T-helper 2 cell treated with Interferon-gamma antibody and Interleukin-4, amounts not matched to agents 5 μg/mL and 100 μg/mL, for 36 hours (primary cell): ENCODE measurements at places on chromosomes 2 and 18.

DNA sequence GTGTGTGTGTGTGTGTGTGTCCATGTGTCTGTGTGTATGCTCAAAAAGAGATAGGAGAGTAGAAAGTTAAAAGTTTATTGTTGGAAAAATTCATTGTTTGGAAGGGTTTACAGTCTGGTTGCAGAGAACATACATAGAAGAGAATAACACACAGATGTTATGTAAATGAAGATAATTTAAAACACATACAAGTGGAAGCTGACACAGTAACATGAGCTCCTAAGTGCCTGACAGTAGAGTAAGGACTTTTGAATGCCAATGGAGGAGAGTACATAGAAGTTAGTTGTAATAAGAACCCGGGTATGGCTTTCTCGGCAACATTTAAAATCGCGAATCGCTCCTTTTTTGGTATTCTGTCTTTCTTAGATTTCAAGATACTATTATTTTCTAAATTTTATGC lies 137.0 kb upstream of the FANCL start:
- H3K4me1 ChIP-seq = no peaks in the 10 kb centered on the region
- H3K27ac ChIP-seq = no peak overlapping the region
- no peaks in the 10 kb centered on the region for H3K27me3 ChIP-seq
- no peak overlapping the region for H3K4me3 ChIP-seq
- no peak for DNase-seq
- H3K36me3 ChIP-seq = no peaks in the 10 kb centered on the region

GRCh38 chr2:166773308-166773949 lies 114.9 kb upstream of the XIRP2 start:
- H3K36me3 ChIP-seq = no peaks in the 10 kb centered on the region
- no peak overlapping the region for H3K4me3 ChIP-seq
- H3K27me3 ChIP-seq = no peaks in the 10 kb centered on the region
- no peak for DNase-seq

- H3K27ac ChIP-seq = no peak overlapping the region
- H3K36me3 ChIP-seq = no peaks in the 10 kb centered on the region
- DNase-seq = no peak
- peaks cover 82% of the 10 kb centered on the region for H3K27me3 ChIP-seq
Measured at GRCh38 chr18:25349926-25350487, 2.0 kb downstream of the ZNF521 start.

- H3K27ac ChIP-seq = no peak overlapping the region
- H3K27me3 ChIP-seq = peaks cover 3% of the 10 kb centered on the region
- H3K4me3 ChIP-seq = no peak overlapping the region
- no peaks in the 10 kb centered on the region for H3K4me1 ChIP-seq
Measured at GRCh38 chr2:149468636-149469035, 118.9 kb downstream of the MMADHC start.

GRCh38 chr2:126476691-126477090 lies 179.3 kb upstream of the GYPC start:
- no peak overlapping the region for H3K27ac ChIP-seq
- DNase-seq = no peak
- no peak overlapping the region for H3K4me3 ChIP-seq
- H3K36me3 ChIP-seq = no peaks in the 10 kb centered on the region
- no peaks in the 10 kb centered on the region for H3K27me3 ChIP-seq
- no peaks in the 10 kb centered on the region for H3K4me1 ChIP-seq

GRCh38 chr2:35688309-35688708 lies 667.3 kb upstream of the CRIM1 start:
- DNase-seq = no peak
- H3K4me1 ChIP-seq = no peaks in the 10 kb centered on the region
- H3K36me3 ChIP-seq = no peaks in the 10 kb centered on the region
- H3K27me3 ChIP-seq = no peaks in the 10 kb centered on the region

DNA sequence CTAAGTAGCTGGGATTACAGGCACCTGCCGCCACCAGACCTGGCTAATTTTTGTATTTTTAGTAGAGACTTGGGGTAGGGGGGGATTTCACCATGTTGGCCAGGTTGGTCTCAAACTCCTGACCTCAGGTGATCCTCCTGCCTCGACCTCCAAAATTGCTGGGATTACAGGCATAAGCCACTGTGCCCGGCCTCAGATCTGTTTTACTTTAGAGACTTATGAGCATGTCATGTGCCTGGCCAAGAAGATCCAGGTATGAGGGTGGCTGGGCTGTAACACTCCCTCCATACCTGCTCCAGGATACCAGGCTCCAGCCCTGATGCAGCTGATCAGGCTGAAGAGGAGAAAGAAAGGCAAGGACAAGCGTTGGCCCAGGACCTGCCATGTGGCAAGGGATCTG lies 125.0 kb downstream of the LPIN1 start:
- no peak overlapping the region for H3K27ac ChIP-seq
- H3K4me3 ChIP-seq = no peak overlapping the region
- H3K4me1 ChIP-seq = no peaks in the 10 kb centered on the region
- peaks cover 20% of the 10 kb centered on the region for H3K27me3 ChIP-seq
- DNase-seq = no peak

- peaks cover 37% of the 10 kb centered on the region for H3K4me1 ChIP-seq
- no peak for DNase-seq
- peaks cover 2% of the 10 kb centered on the region for H3K36me3 ChIP-seq
- peak overlapping the region; percentile 58 for H3K27ac ChIP-seq
- H3K4me3 ChIP-seq = peak overlapping the region; percentile 57
- no peaks in the 10 kb centered on the region for H3K27me3 ChIP-seq
Measured at GRCh38 chr2:42141687-42142546, 27.2 kb upstream of the EML4 start.

- H3K36me3 ChIP-seq = peaks cover 6% of the 10 kb centered on the region
- H3K4me1 ChIP-seq = peaks cover 20% of the 10 kb centered on the region
- H3K27ac ChIP-seq = no peak overlapping the region
- no peak overlapping the region for H3K4me3 ChIP-seq
- no peak for DNase-seq
Measured at GRCh38 chr2:239307921-239308613, 92.8 kb downstream of the HDAC4 start.

DNA sequence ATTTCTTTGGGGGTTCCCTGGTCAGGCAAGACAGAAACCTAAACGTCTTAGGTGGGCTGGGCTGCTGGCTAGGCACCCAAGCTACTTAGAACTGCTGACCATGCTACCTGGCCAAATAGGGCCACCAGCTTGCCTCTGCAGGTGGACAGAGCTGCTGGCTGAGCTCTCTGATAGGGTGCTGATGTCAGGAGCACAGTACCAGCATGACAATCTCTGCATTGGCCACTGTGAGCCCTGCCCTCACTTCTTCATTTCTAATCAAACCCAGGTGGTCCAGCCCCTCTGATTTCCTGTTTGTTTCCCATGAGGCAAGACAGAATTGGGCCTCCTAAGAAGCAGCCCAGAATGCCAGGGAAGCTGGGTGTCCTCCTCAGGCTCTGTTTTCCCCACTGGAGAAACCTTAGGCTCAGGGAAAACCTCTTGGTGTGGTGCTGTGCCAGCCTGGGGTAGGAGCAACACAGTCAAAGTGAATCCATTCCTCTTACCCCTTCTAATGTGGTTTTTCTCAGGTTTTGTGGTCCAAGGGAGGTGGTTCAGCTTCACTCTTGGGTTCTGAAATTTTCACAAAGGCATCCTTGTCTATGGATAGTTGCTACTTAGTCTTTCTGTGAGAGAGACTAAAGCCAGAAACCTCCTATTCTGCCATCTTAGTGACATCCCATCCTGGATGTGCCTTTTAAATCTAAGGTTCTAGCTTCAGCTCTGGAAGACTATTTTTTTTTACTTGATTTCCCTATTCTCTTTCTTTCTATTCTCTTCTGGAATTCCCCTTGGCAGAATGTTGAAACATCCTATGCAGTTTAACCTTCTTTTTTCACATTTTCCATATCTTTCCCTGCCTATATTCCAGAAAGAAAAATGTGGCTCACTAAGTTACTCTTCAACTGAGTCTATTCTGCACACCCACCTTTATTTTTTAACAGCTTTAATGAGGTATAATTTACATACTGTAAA lies 15.2 kb downstream of the SP100 start:
- H3K27me3 ChIP-seq = no peaks in the 10 kb centered on the region
- DNase-seq = no peak
- peak overlapping the region; percentile 50 for H3K4me3 ChIP-seq

- peak overlapping the region; percentile 99 for H3K4me3 ChIP-seq
- no peaks in the 10 kb centered on the region for H3K27me3 ChIP-seq
- peaks cover 51% of the 10 kb centered on the region for H3K36me3 ChIP-seq
- peak; percentile 29 for DNase-seq
Measured at GRCh38 chr2:96265349-96265839, 403 bp downstream of the TMEM127 start.

- H3K27ac ChIP-seq = no peak overlapping the region
- no peak for DNase-seq
- H3K4me1 ChIP-seq = no peaks in the 10 kb centered on the region
- no peaks in the 10 kb centered on the region for H3K36me3 ChIP-seq
- no peak overlapping the region for H3K4me3 ChIP-seq
- no peaks in the 10 kb centered on the region for H3K27me3 ChIP-seq
Measured at GRCh38 chr2:2871480-2872308, 505.9 kb downstream of the EIPR1 start.

DNA sequence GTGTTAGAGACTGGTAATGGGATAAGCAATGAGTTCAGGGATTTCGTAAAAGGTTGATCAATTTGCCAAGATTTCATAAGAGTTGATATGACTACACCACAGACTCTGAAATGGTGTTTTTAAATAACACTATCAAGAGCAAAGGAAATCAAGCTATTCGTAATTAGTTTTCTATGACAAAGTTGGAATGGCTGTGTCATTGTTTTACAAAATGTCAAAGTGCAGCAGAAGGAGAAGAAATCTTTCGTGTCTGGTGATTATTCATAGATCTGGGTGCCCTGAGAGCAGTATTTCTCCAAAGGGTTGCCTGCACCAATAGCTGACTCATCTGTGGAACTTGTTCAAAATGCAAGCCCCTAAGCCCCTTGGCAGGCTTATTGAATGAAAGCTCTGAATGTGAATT lies 70.1 kb downstream of the NABP1 start:
- no peak overlapping the region for H3K27ac ChIP-seq
- peaks cover 25% of the 10 kb centered on the region for H3K27me3 ChIP-seq
- no peaks in the 10 kb centered on the region for H3K36me3 ChIP-seq
- H3K4me3 ChIP-seq = no peak overlapping the region
- H3K4me1 ChIP-seq = peaks cover 8% of the 10 kb centered on the region
- DNase-seq = no peak

DNA sequence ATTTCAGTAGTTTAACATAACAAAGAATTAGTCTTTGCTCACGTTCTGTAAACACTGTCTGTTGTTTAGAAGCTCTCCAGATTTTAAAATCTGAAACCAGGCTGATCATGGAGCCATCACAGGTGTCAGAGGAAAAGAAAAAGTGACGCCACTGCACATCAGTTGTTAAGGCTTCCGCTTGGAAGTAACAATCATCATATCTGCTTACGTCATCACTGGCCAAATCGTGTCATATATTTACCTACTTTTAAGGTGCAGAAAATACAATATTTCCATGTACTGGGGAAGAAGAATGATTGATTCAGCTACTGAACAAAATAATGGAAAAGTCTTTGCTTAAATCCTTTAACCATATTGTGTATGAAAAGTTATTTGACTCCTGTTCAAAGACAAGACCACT lies 382.6 kb upstream of the MC4R start:
- DNase-seq = no peak
- H3K4me3 ChIP-seq = no peak overlapping the region
- no peaks in the 10 kb centered on the region for H3K27me3 ChIP-seq
- H3K27ac ChIP-seq = no peak overlapping the region

DNA sequence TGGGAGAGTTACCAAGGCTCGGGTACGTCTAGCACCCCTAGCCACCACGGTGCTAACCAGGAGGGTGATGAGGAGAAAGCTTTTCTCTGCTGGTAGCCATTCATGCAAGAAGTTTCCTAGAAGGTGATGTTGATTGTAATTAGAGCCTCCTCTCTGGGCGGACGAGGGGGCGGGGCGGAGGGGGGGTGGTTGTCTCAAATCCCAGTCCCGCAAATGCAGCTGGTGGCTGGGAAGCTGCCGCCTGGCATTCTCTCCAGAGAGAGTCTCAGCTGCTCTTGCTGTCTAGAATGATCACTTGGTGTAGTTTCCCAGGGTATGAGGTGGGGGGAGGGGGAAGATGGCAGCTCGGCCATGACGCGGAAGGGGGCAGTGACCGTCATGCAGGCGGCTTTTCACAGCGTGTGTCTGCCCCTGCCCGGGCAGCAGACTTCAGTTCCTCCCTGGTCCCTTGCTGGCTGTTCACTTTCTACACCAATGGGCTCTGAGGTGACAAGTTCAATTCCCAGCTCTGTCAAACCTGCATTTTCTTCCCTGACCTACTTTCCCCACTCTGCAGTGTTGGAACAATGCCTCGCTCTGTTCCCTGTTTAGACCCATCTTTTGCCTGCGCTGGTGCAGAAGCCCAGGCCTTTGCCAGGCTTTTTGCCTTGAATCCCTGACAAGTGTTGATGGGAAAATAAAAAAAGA lies 61.5 kb upstream of the KLF7 start:
- DNase-seq = no peak
- peaks cover 55% of the 10 kb centered on the region for H3K4me1 ChIP-seq
- peak overlapping the region; percentile 8 for H3K27ac ChIP-seq
- H3K36me3 ChIP-seq = no peaks in the 10 kb centered on the region
- H3K27me3 ChIP-seq = no peaks in the 10 kb centered on the region
- no peak overlapping the region for H3K4me3 ChIP-seq

- H3K4me1 ChIP-seq = peaks cover 9% of the 10 kb centered on the region
- H3K27ac ChIP-seq = no peak overlapping the region
- peaks cover 4% of the 10 kb centered on the region for H3K36me3 ChIP-seq
- no peak overlapping the region for H3K4me3 ChIP-seq
- DNase-seq = peak; percentile 58
Measured at GRCh38 chr18:35478520-35479435, 19.0 kb downstream of the INO80C start.

GRCh38 chr2:70551167-70551566 lies 2.5 kb downstream of the TGFA start:
- DNase-seq = no peak
- peaks cover 16% of the 10 kb centered on the region for H3K4me1 ChIP-seq
- H3K4me3 ChIP-seq = no peak overlapping the region
- peaks cover 62% of the 10 kb centered on the region for H3K27me3 ChIP-seq
- H3K27ac ChIP-seq = no peak overlapping the region

DNA sequence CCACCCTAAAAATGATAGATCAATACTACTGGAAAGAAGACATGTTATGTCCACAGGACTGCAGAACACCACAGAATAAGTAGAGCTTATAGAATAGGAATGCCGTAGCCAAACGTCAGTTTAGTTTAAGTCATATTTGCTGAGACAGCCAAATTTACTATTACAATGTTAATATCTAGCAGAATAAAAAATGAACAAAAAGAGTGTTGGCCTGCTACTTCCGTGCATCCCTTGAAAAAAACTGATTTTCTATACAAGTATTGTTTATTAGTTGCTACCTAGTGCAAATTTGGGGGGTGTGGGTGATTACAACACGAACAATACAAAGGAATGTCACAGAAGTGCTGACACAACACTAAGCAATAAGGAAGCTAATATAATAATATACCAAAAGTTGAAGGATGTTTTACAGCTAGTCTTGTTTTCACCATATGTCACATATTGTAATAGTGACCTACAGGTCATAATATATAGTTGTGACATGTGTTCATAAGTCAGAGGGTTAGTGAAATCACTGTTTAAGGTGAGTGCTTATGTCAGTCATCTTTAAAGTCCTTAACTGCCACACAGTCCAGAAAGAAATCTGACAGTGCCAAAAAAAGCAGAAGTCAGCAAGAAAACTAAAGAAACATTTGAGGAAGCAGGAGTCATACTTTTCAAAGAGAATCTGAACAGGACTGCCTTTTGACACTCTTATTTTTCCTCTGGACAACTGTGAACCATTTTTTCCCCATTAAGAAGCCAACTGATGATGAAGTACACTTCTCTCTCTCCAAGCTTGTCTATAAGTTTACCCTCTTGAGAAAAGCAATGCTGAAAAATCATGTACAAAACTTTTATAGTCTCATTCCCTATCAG lies 376.4 kb downstream of the ZEB2 start:
- no peak overlapping the region for H3K27ac ChIP-seq
- H3K4me3 ChIP-seq = no peak overlapping the region
- no peaks in the 10 kb centered on the region for H3K4me1 ChIP-seq
- no peak for DNase-seq
